Progenitor cell of endocrine pancreas (in vitro differentiated cells): ENCODE measurements at places on chromosomes 1 and 21. TPM values are rescaled to one million over a fixed set of nuclear protein-coding genes. Genes with fewer than 3 reads are reported as not detected.

Gene SLC22A15
- 4.6 and 5.3 TPM in 2 replicates for total RNA-seq

DNA sequence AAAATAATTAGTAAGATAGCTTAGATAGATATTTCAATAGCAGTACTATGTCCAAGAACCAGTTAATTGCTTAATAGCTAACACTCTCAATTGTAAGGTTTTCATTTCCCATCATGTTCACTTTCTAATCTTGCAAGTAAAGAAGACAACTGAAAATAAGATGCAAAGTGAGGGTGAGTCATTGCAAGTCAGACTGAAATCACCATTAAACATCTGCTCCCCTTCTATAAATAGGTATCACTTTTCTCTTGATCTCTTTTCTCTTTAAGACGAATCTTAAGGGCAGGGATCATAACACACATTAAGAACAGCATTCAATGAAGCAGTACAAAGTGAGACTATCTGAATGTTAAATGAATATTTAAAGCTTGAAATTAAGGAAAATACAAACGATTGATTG lies 40.4 kb downstream of the UBR4 start:
- H3K36me3 ChIP-seq = peaks cover 31% of the 10 kb centered on the region
- H3K4me3 ChIP-seq = no peak overlapping the region
- no peaks in the 10 kb centered on the region for H3K27me3 ChIP-seq
- H3K27ac ChIP-seq = no peak overlapping the region
- H3K4me1 ChIP-seq = no peaks in the 10 kb centered on the region

DNA sequence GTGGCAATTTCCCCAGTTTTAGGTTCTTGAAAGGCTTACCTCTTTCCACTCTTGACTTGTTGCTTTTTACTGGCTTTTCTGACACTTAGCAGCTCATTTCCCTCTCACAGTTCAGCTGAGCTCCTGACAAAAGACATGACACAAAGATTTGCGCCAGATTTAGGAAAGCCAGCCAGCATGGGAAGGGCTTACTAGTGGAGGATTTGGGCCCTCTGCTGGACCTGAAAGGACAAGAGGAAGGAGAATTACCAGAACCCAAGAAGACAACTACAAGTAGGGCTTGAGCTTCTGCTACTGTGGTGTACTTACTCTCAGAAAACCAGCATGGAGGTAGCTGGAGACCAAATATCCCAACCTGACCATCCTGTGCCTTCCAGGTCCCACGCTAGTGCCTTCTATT lies 784.5 kb downstream of the BRINP3 start:
- H3K4me1 ChIP-seq = no peaks in the 10 kb centered on the region
- no peaks in the 10 kb centered on the region for H3K36me3 ChIP-seq
- no peak for DNase-seq
- H3K27me3 ChIP-seq = no peaks in the 10 kb centered on the region
- no peak overlapping the region for H3K27ac ChIP-seq
- H3K4me3 ChIP-seq = no peak overlapping the region

Gene FAM151A
- 0.33 TPM in 1 of 2 replicates, not detected in the other for total RNA-seq

Gene MFAP2
- total RNA-seq = 170 and 174 TPM in 2 replicates

- no peak for DNase-seq
- no peaks in the 10 kb centered on the region for H3K4me1 ChIP-seq
- no peak overlapping the region for H3K4me3 ChIP-seq
- no peaks in the 10 kb centered on the region for H3K36me3 ChIP-seq
Observed at GRCh38 chr1:84907095-84907827, 14.3 kb upstream of the LPAR3 start.

Gene SLC26A9
- 2.9 and 3.2 TPM in 2 replicates for total RNA-seq

Gene ADAMTS1
- total RNA-seq = 11.6 and 12.7 TPM in 2 replicates

GRCh38 chr1:7108251-7108650 lies 323.0 kb downstream of the CAMTA1 start:
- no peak overlapping the region for H3K4me3 ChIP-seq
- peaks cover 3% of the 10 kb centered on the region for H3K4me1 ChIP-seq
- DNase-seq = no peak
- H3K27me3 ChIP-seq = peaks cover 15% of the 10 kb centered on the region
- no peak overlapping the region for H3K27ac ChIP-seq

Gene CGN
- 127 and 128 TPM in 2 replicates for total RNA-seq

GRCh38 chr1:51101976-51102375 lies at the start of gene C1orf185:
Gene C1orf185 (plus strand): TSS chr1:51102228. CDS start chr1:51102234, 6 bp downstream.
- H3K27ac ChIP-seq = no peak within 1 kb of the TSS
- H3K4me3 ChIP-seq = no peak within 1 kb of the TSS
- H3K36me3 ChIP-seq = no peaks in the 10 kb centered on the region
- peaks cover 2% of the 10 kb centered on the region for H3K27me3 ChIP-seq

GRCh38 chr1:110106013-110106941 lies 6.0 kb upstream of the UBL4B start:
- peak; percentile 72 for DNase-seq
- peaks cover 76% of the 10 kb centered on the region for H3K27me3 ChIP-seq
- no peak overlapping the region for H3K4me3 ChIP-seq

Gene MRPL55
- 50.3 and 52.3 TPM in 2 replicates for total RNA-seq

GRCh38 chr21:10463156-10463555 lies 58.2 kb upstream of the TPTE start:
- no peaks in the 10 kb centered on the region for H3K27me3 ChIP-seq
- no peak overlapping the region for H3K27ac ChIP-seq
- no peak overlapping the region for H3K4me3 ChIP-seq
- DNase-seq = no peak

- H3K4me1 ChIP-seq = no peaks in the 10 kb centered on the region
- H3K36me3 ChIP-seq = peaks cover 5% of the 10 kb centered on the region
- DNase-seq = no peak
- H3K27me3 ChIP-seq = no peaks in the 10 kb centered on the region
- H3K27ac ChIP-seq = no peak overlapping the region
- no peak overlapping the region for H3K4me3 ChIP-seq
Observed at GRCh38 chr1:172997941-172998361, 52.8 kb downstream of the TNFSF18 start.
